Stimulated activated CD4-positive, alpha-beta T cell treated with anti-CD3 and anti-CD28 coated beads, Interleukin-1b, Interleukin-23, amount 100 ng/mL, for 4 hours (primary cell): ENCODE measurements at places on chromosomes 11 and 22.

GRCh38 chr22:48729499-48730171, 1098.0 kb downstream of the BRD1 start:
- DNase-seq = no peak

DNA sequence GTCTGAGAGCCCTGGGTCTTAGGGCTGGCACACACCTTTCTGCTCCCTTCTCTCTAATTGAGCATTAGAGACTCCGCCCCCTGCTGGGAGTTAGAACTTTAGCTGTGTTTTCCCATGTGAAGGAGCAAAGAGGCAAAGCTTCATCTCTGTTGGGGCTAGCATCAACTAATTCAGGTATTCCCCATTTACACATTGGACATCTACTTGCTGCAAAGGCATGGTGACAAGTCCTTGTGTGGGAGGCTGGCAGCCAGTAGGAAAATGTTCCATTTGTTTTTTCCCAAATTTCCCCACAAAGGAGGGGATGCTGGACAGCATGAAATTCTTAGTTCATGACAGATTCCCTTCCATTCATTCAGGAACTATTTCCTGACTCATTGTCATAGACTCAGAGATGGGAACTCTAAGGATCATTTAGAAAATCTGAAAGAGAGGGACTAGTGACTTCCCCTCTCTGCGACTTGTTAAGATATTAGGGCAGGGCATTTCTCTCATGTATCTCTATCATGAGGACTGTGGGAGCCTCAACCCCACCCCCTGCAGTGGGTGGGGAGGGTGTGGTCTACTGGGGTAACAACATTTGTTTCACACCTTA, 3.6 kb downstream of the CD44 start:
- no peak for DNase-seq

DNA sequence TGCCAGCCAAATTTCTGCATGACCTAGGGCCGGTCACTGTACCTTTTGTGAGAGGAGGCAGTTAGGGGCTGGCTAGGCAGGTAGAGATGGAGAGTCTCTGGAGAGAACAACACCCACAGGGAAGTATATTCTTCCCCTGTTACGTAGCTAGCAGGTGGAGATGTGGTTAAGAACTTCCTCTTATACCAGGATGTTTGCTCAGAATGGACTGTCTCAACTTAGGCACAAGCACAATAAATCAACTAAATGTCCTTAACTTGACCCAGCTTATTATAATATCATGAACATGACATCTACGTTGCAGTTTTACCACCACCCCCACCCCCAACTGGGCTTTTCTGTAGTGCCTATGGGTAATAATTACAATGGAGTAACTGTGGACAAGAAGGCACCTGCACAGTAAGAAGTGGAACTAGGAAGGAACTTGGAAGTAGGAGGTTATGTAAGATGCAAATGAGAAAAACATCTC, 60.7 kb upstream of the MPEG1 start:
- DNase-seq = no peak

DNA sequence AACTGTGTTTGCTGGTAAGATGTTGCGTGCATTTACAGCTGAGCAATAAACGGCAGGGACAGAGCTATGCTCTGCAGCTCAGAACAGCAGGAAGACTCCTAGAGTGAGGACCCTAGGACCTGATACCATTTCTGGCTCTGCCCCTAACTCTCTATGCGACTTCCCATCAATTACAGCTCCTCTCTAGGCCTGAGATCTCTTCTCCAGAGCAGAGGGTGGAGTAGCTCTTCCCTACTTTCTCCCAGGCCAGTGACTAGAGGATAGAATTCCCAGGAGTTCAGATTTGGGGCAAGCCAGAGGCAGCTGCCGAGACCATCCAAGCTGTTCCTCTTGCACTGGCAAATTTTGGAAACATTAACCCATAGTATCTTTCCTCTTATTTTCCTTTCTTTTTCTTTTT, 12.8 kb upstream of the SCGB1A1 start:
- no peak for DNase-seq

GRCh38 chr11:44192462-44193100, 97.1 kb downstream of the EXT2 start:
- DNase-seq = no peak

DNA sequence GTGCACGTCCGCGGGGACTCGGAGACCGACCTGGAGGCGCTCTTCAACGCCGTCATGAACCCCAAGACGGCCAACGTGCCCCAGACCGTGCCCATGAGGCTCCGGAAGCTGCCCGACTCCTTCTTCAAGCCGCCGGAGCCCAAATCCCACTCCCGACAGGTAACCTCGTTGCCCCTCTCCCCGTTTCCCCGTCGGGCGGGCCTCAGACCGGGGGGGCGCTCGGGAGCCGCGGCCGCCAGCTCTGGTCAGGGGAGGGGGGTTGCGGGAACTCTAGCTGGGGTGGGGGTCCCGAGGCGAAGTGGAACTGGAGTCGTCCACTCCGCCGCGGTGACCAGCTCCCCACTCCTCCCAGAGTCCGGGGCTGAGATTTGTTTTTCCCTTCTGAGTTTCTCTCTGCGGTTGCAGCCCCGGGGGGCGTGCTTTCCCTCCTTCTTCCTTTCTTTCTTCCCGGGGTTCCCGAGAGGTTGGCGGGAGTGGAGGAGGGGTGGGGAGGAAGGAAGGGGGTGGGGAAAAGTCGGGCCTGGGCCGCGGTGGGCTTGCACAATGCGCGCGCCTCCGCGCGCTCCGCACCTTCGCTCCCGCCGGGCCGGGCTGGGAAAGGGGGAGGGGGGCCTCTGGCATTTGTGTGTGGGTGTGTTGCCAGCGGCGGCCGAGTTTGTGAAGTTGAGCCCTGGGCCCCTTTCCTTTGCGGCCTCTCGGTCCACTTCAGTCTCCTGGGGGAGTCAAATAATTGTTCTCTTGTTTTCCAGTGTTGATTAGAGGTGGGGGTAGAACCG, 952 bp downstream of the YAP1 start:
- no peak for DNase-seq

DNA sequence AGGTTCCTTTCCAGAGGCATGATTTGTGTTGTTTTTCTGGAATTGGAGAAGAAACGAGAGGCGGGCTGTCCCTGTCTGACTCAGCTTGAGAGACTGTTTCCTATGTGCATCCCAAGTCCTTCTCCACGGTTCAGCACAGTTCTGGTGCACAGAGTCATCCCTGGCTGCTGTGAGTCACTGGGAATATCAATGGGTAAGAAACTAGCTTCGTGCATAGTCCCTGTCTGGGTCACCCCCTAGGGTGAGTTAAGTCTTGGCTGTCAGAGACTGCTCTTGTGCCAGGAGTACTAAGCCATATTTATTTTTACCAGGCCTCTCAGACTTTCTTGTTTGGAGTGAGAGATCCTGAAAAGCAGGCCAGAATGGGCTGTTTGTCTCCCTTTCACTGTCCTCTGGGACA, 2.4 kb upstream of the LRP4 start:
- no peak for DNase-seq

- no peak for DNase-seq
Measured at GRCh38 chr11:19895776-19896175, 183.1 kb downstream of the NAV2 start.

DNA sequence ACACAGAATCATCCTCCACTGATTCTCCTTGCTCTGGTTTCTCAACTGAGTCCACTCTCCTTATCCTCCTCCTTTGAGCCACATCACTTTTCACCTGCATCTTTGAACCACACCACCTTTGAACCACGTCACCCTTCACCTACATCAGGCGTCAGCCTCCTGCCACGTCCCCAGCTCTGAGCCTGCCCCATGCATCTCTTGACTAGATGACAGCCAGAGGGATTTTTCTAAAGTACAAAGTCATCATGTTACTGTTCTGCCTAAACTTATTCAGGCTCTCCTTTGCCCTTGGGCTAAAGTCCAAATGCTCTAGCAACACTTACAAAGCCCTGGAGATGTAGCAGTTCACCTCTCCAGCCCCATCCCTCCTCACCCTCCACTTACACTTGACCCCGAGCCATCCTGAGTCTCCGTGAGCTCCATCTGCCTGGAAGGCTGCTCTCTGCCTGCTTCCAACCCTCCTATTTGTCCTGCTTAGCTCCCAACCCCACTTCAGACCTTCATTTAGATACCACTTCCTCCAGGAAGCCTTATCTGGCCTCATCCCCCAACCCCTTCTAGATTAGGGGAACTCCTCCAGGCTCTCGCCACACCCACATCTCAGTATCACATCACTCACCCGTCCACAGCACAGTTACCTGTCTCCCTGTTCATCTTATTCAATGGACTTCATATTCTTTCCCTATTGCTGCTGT, 3.7 kb upstream of the MS4A10 start:
- no peak for DNase-seq
